ENCODE measurements at places on chromosomes 3 and 15.

DNA sequence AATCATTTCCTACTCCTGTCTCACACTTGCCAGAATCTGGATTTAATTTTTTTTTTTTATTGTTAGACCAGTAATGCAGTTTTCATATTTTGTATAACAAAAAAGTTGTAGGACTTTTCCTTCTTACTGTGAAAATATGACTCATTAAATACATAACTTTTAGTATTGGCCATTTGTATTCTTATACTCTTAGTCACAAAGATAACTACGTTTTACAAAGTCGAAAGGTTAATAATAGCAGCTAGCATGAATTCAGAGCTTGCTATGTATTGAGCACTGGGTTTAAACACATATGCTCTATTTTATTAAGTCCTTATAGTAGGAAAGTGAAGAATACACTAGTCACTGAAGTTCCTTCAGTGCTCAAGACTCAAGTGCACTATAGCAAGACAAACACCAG, 43.1 kb downstream of the LRRN1 start:
- no peak for DNase-seq

GRCh38 chr15:42798802-42799201, 61.9 kb upstream of the CDAN1 start:
- DNase-seq: no peak

DNA sequence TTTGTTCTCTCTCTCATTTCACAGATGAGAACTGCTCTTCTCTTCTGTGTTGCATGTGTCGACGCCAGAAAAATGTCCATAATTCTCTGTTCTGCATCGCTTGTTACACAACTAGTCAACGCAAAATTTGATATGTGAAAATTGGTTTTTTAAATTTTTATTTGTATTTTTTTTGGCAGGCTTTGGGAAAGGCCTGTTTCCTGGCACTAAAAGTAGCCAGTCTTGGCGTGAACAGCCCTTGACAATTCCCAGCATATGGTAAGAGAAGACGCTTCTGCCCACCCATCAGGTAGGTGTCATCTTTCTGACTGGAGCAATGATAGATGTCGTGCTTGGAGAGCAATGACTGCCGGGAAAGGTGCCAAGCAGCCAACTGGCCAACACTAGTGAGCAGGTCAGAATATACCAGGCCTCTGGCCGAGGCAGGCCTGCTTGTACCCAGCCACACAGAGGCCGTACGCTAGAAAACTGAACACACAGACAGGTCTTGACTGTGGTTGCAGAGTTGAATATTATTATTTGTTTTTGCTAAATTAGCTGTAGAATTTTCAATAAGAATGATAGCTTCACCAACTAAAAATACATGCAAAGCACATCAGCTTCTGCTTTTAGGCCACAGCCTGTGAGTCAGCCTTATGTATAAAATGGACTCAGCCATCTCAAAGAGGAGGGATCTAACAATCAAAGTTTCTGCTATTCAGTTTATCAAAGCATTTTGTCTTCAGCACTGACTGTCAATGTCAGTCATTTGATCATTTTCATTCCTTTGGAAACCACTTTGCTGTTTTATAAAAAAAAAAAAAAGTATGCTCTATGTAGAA, 837.5 kb downstream of the MCTP2 start:
- DNase-seq: no peak

- no peak for DNase-seq
Observed at GRCh38 chr3:168984872-168985271, 678.6 kb downstream of the MECOM start.

DNA sequence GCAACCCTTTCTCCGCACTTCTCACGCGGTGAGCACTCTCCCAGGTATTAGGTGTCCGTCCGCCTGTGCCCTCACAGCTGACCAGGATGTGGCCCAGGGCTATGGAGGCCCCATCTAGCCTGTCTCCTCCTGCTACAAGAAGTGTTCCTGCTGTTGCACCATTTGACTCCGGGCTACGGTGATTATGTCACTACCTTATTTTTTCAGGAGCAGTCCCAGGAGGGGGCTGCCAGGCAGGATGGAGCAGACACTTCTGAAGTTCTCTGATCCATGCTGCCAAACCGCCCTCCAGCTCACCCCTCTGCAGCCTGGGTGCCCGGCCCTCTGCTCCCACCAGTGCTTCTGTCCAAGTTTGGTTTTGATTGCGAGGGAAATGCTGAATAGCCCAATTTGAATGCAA, 36.9 kb downstream of the ZXDC start:
- DNase-seq: no peak

DNA sequence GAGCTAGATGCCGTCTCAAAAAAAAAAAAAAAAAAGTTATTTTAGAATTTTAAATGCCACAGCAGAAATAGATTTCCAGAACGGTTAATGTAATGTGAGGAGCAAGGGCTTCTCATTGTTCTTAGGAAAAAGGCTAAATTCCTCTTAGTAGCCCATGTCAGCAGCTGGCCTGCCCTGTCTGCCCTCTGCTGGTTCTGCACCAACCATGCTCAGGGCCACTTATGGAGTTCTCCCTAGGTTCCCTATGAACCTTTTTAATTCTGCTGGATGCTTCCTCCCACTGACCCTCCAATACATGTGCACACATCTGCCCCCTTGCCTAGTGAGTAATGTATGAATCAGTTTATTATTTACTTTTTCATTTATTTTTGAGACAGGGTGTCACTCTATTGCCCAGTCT, 32.2 kb upstream of the DPPA4 start:
- DNase-seq: no peak

DNA sequence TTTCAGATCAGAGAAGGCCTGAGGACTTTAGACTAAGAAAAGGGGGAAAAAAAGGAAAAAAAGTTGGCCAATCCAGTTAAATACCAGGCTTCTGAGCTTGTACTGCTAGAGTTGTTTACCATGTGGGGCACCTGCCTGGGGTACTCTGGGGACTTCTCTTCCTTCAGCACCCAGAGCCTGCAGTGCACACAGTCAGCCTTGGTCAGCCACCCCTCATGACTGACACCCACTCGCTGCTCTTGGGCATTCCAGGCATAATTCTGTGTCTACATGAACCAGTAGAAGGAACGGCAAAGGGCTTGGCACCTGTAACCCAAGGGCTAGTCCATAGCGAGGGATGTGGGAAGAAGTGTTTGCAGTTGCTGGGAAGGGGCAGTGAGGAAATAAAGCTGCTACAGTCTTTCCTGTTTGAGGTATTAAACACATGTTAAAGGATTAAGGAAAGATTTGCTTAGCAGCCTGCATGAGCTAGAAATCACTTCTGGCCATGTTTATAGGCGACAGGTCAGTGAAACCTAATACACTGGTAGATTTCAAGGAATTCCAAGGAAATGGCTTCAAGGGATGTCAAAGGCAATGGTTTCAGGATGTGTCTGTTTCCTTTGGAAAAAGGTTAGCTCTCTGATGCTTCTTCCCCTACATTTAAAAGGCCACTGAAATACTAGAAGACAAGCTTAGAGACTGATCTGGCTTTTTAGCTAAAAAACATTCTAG, 232.5 kb downstream of the CHST2 start:
- no peak for DNase-seq

- no peak for DNase-seq
Observed at GRCh38 chr15:35197306-35197705, 112.2 kb upstream of the NANOGP8 start.

- DNase-seq: no peak
Observed at GRCh38 chr3:172776049-172776717, 25.7 kb downstream of the ECT2 start.

- no peak for DNase-seq
Observed at GRCh38 chr15:69071260-69071659, 56.8 kb downstream of the NOX5 start.

DNA sequence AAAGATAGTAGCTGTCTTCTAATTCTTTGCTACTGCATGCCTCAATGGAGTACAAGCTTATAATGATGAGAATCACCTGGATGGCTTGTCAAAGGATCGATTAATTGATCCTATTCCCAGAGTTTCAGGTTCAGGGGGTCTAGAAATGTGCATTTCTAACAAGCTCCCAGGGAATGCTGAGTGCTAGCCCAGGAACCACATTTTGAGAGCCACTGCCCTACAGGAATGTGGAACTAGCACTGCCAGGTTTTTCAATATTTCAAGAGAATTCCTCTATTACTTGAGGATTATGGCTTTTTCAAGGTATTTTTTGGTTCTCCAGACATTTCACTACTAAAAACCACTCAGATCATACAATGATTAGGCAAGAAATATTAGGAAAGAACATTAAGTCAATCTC, 52.7 kb downstream of the RARB start:
- no peak for DNase-seq

GRCh38 chr15:38002883-38003477, 68.5 kb downstream of the TMCO5A start:
- DNase-seq: peak; percentile 15
